Stimulated activated CD8-positive, alpha-beta memory T cell treated with anti-CD3 and anti-CD28 coated beads, Interleukin-2, amount 100 ng/mL, for 1 hour (primary cell): ENCODE measurements at places on chromosomes 5 and 9.

- no peak for DNase-seq
These were observed 215.7 kb downstream of the ICE1 start for GRCh38 chr5:5638211-5638610.

GRCh38 chr5:17663182-17663581, 28.9 kb downstream of the TAF11L14 start:
- no peak for DNase-seq

DNA sequence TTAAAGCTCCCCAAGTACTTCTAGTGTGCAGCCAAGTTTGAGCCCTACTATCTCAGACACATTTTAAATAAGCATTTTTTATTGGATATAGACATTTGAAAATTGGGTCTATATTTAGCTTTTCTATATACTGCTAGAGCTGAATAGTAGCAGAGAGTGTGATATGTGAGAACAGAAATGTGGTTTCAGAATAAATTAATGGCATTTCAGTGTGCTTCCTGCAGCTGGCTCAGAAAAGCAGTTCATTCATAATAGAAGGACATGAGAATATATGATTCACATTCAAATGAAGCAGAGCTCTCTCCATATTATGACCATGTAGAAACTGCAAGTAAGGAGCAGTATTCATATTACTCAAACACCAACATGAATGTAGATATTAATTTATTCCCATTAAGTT, 464.0 kb downstream of the PTPRD start:
- no peak for DNase-seq

GRCh38 chr9:110769667-110770066, 101.1 kb downstream of the MUSK start:
- no peak for DNase-seq

- no peak for DNase-seq
These were observed 3.3 kb upstream of the MSMP start for GRCh38 chr9:35757226-35757891.

DNA sequence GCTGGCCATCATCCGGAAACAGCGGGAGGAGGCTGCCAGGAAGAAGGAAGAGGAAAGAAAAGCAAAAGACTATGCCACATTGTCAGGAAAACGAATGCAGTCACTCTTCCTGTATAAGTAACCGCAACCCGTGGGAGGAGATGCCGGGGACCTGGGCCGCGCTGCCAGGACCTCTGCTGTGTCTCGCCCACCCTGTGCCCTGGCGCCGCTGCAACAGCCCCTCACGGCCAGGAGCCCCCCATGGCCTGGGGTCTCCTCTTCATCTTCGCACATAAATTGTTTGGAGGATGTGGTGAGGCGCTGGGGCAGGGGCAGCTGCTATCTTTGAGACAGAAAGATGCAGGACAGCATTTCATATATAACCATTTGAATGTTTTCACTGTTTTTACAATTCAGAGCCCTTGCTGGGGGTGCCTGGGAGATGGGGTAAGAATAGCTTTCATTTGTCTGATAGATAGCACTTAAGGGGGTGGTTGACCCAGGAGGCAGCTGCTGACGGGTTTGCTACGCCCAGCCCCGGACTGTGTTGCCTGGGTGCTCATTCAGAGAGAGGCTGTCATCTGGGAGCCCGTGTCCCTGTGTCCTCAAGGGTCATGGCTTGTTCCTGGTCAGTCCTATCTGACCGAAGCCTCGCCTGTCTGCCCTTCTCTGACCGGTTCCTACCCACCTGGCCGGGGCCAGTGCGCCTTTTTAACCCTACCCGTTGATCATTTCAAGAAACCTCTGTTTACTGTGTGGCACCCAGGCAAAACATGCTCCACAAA, 1067.7 kb upstream of the COX7C start:
- no peak for DNase-seq
